T-helper 17 cell (primary cell): ENCODE measurements at places on chromosomes 16 and 17.

DNA sequence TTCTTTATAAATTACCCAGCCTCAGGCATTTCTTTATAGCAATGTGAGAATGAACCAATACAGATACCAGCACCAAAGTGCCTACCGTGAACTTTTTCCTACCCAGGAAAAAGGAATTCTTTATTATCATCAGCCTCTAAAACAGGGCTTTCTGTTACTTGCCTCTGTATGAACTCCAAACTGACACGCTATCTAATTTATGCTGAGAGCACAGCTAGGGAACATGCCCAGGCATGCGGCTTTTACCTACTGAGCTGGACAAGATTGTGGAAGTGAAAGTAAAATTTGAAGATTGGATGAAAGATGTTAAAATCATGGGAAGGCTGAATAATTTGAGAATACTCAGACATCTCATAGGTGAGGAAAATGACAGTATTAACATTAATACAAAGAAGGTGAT lies 24.4 kb upstream of the ADCY9 start:
- no peak for DNase-seq

- DNase-seq = no peak
Measured at GRCh38 chr16:55035956-55036355, 105.3 kb downstream of the IRX5 start.

- no peak for DNase-seq
Measured at GRCh38 chr17:28029044-28029443, 13.4 kb upstream of the NLK start.

DNA sequence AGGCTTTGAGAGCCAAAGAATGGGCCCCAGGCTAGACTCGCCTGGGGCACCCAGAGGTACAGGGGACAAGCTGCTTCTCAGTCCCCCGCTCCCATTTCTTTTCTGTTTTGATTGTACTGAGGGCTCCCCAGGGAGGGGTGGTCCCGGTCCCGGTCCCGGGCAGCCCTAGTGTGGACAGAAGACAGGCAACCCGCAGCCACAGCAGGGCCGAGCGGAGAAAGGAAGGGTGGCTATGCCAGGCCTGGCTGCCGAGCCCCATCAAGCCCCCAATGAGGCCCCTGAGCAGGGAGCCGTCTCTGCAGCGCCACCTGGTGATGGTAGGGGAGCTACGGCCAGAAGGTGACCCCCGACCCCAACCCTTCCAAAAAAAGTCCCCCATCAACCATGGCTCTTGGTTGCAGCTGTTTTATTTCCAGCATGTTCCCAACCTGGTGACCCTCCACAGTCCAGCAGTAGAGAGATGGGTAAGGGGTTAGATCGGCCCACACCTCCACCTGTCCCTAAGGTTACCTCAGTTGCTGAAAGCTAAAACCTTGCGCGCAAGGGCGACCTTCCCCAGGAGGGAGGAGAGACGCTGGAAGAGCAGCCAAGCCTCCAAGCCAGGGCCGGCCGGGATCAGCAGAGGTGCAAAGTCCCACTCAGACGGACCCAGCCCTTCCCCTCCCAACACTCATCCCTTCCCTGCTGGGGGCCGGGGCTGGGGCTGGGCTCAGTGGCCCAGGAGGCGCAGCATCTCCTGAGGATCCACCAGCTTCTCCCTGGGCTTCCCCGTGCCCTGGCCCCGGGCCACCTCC lies 2.6 kb upstream of the GRIN2C start:
- DNase-seq = peak; percentile 59

GRCh38 chr16:9357829-9358228 lies 266.4 kb downstream of the HAPSTR1 start:
- no peak for DNase-seq

GRCh38 chr17:51850201-51850600 lies 308.3 kb downstream of the CA10 start:
- no peak for DNase-seq

GRCh38 chr17:16886655-16887322 lies 85.1 kb downstream of the TNFRSF13B start:
- DNase-seq = no peak

DNA sequence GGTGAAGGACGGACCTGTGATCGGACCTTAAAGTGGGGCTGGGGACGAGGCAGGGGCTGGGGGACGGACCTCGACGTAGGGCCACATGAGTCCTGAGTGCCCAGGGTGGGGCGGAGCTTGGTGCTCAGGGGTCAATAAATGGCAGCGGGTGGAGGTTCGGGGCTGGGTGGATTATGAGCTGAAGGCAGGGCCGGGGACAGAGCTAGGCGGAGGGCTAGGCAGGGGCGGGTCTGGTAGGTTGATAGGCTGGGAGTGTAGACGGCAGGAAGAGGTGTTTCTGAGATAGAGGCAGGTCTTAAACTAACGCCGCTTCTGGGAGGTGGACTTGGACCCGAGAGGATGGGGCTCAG lies 733 bp downstream of the CHRNB1 start:
- DNase-seq = no peak

GRCh38 chr17:82751171-82751570 lies 694 bp upstream of the TBCD start:
- no peak for DNase-seq

GRCh38 chr17:79976451-79976850 lies 59.2 kb downstream of the TBC1D16 start:
- no peak for DNase-seq

DNA sequence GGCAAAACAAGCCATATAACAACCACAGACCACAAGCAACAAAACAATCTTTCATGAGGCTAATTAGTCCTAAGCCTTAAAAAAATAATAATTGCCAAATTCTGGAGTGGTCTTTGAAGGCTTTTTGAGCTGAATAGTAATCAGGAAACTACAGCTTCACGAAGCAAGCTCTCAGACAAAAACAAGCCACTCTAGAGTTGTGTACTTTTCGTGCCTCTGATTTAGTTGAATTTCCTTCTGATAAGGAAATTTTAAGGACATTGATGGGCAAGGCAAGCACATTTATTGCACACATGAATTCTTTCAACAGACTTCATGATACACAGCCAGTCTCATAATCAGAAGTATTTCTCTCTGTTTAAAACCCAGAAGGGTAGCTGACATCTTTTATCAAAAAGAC lies 130.8 kb upstream of the IRX3 start:
- no peak for DNase-seq

DNA sequence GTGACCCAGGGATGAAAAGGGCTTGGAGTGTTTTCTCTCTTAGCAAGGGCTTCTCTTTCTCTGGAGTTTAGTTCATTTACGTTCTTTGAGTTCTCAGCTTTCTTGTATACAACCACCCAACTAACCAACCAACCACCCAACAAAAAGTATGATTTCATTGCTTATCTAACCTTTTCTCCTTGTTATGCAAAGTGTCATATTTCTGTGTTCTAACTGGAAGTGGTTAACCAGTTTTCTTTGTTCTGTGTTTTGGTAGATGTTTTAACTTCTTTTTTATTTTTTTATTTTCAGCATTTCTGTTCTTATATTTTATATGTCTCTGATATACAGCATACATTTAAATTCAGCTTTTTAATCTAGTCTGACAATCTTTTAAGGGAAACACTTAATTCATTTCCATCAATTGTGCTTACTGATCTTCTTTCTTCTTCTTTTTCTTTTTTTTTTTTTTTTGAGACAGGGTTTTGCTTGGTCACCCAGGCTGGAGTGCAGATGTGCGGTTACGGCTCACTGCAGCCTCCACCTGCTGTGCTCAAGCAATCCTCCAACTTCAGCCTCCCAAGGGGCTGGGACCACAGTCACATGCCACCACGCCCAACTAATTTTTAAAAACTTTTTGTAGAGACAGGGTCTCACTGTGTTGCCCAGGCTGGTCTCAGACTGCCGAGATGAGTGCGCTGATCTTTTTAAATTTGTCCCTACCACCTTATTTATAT lies 29.6 kb downstream of the NLK start:
- DNase-seq = no peak

GRCh38 chr16:852451-853185 lies 52.1 kb upstream of the GNG13 start:
- DNase-seq = no peak

GRCh38 chr16:57132470-57132869 lies 40.1 kb downstream of the CPNE2 start:
- no peak for DNase-seq

DNA sequence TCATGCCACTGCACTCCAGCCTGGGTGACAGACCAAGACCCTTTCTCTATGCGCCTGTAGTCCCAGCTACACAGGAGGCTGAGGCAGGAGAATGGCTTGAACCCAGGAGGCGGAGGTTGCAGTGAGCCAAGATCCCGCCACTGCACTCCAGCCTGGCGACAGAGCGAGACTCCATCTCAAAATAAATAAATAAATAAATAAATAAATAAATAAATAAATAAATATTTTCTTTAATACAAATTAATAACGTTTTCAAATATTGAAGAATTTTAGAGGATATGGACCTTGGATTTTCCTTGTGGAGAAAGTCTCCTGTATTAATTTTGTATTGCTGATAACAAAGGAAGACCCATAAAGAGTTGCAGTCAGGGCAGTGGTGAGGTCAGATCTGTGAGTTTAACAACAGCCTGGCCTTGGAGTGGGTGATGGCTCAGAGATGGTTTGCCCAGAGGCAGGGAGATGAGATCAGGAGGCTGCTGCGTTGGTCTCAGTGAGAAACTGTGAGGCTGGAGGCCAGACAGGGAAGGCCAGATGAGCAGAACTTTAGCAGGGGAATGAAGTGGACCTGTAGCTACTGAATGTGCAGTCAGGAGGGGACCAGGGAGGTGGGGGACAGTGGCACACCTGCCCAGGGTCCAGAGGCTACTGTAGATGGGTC lies 4.4 kb upstream of the ASGR1 start:
- DNase-seq = no peak

- no peak for DNase-seq
Measured at GRCh38 chr16:275041-275641, 603 bp downstream of the RGS11 start.

- no peak for DNase-seq
Measured at GRCh38 chr17:42354956-42355843, 33.0 kb downstream of the STAT3 start.

DNA sequence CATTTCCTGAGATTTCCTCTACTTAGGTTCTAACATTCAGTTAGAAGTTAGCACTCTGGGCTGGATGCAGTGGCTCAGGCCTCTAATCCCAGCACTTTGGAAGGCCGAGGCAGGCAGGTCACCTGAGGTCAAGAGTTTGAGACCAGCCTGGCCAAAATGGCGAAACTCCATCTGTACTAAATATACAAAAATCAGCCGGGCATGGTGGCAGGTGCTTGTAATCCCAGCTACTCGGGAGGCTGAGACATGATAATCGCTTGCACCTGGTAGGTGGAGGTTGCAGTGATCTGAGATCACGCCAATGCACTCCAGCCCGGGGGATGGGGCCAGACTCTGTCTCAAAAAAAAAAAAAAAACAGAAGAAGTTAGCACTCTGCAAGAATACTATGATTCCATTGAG lies 1430.9 kb downstream of the CDH11 start:
- DNase-seq = no peak

- DNase-seq = no peak
Measured at GRCh38 chr16:64872101-64872500, 249.8 kb downstream of the CDH11 start.

- no peak for DNase-seq
Measured at GRCh38 chr16:29789775-29790182, 772 bp upstream of the KIF22 start.

GRCh38 chr17:49213399-49213798 lies 2.9 kb downstream of the ABI3 start:
- DNase-seq = no peak

DNA sequence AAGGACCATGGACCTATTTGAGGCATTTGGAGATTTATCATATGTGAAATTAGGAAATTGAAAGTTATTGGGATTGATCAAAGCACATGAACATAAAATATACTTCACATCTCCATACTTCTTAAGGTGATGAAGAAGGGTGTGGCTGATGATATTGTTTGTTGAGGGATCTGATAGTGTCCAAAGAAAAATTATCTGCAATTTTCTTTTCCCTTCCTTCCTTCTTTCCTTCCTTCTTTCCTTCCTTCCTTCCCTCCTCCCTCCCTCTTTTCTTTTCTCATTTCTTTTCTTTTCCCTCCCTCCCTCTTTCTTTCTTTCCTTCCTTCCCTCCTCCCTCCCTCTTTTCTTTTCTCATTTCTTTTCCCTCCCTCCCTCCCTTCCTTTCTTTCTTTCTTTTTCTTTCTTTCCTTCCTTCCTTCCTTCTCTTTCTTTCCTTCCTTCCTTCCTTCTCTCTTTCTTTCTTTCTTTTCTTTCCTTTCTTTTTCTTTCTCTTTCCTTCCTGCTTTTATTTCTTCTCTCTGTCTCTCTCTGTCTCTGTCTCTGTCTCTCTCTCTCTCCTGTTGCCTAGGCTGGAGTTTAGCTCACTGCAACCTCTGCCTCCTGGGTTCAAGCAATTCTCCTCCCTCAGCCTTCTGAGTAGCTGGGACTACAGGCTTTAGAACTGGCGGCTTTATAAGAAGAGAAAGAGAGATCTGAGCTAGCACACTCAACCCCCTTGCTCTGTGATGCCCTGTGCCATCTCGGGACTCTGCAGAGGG lies 20.9 kb upstream of the ITPRIPL2 start:
- no peak for DNase-seq

DNA sequence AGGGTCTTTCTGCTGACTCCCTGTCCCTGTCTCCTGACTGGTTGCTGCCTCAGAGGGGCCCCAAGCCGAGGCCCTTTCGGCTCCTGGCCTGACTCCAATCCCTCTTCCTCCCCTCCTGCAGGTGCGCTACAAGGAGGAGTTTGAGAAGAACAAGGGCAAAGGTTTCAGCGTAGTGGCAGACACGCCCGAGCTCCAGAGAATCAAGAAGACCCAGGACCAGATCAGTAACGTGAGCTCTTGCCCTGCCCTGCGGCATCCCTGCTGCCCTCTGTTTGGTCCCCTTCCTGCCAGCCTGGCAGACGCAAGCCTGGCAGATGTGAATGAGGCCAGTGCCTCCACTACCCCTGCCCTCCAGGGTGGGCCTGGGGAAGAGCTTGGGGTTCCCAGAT lies 27.1 kb upstream of the LASP1NB start:
- DNase-seq = no peak

DNA sequence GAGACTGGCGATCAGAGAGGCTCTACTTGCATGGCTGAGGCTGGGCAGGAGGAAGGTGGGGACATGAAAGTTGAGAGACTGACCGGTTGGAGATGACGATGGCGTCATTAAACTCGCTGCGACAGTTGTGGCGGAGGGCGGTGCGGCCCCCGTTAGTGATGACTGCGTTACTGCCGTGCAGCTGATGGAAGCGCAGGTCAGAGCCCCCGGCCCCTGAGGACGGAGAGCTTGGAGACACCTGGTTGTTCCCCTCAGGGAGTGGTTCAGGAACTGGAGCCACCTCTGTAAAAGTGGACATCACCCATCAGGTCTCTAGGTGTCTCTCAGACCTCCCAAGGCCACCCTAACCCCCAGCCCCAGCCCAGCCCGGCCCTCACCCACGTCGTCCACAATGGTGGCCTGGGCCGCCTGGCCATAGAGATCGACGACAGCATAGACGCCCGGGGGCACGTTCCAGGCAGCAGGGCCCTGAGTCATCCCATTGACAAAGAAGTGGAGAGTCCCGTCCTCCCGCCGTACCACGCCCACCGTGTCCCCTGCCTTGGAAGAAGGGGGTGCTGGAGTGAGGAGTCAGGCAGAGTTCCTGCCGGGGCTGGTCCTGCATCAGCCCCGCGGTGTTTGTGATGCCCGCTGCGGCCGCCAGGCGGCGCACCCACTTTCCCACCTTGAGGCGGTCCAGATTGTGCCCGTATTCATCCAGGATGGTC lies 5.3 kb downstream of the NEURL4 start:
- DNase-seq = peak; percentile 57
